Peyer's patch (tissue), 4 donors: ENCODE measurements at places on chromosomes 12 and 14. TPM values are rescaled to one million over a fixed set of nuclear protein-coding genes. Genes with fewer than 3 reads are reported as not detected.

- no peaks in the 10 kb centered on the region for H3K36me3 ChIP-seq
- no peak overlapping the region for H3K4me3 ChIP-seq
- H3K27ac ChIP-seq: no peak overlapping the region
- H3K27me3 ChIP-seq: no peaks in the 10 kb centered on the region
- no peak for DNase-seq
Measured at GRCh38 chr14:52319919-52320318, 5.8 kb downstream of the PTGER2 start.

GRCh38 chr14:97747316-97747715 is 950.1 kb downstream of the VRK1 start:
- H3K27ac ChIP-seq: no peak overlapping the region
- H3K27me3 ChIP-seq: no peaks in the 10 kb centered on the region
- no peaks in the 10 kb centered on the region for H3K4me1 ChIP-seq

DNA sequence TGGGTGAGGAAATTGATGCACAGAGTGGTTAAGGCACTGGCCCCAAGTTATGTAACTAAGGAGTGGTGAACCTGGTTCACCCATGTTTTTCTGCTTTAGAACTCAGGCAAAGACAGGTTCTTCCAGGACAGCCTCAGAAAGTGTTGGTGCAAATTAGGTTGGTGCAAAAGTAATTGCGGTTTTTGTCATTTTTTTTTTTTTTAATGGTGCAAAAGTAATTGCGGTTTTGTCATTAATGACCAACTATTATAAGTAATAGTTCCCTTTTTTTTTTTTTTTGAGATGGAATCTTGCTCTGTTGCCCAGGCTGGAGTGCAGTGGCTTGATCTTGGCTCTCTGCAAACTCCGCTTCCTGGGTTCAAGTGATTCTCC is 5.2 kb upstream of the SSH1 start:
- H3K27ac ChIP-seq: no peak overlapping the region
- H3K4me3 ChIP-seq: no peak overlapping the region
- no peak for DNase-seq
- H3K36me3 ChIP-seq: no peaks in the 10 kb centered on the region
- peaks cover 12% of the 10 kb centered on the region for H3K4me1 ChIP-seq

DNA sequence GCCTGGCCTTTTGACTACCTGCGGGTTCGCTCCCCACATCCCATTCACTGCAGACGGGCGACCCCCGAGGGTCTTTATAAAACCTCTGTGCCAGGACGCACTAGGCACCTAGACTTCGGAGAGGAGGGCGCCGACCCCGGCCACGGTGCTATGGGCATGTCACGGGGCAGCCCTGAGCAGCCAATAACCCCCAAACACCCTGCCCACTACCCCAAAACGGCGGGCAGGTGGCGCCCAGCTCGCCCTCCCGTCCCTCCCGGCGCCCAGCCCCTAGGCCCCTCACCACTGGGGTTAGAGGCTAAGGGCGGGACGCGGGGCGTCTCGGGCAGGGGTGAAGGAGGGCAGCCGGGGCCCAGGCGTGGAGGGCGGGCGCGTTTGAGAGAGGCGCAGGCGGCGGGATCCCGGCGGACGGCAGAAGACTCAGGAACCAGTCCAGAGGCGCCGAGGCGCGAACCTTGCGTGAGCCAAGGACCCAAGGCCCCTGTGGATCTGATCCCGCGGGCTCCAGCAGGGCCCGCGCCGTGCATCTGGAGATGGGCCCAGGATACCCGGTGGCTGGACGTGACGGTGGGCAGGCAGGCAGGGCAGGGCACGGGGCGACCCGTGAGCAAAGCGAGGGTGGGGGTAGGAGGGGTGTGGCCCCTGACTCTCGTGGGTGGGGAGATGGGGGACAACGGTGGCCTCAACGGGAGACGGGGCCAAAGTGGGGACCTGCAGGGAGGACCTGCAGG is 11.1 kb downstream of the KRT85 start:
- H3K4me1 ChIP-seq: no peaks in the 10 kb centered on the region
- H3K4me3 ChIP-seq: no peak overlapping the region
- DNase-seq: no peak
- no peak overlapping the region for H3K27ac ChIP-seq

DNA sequence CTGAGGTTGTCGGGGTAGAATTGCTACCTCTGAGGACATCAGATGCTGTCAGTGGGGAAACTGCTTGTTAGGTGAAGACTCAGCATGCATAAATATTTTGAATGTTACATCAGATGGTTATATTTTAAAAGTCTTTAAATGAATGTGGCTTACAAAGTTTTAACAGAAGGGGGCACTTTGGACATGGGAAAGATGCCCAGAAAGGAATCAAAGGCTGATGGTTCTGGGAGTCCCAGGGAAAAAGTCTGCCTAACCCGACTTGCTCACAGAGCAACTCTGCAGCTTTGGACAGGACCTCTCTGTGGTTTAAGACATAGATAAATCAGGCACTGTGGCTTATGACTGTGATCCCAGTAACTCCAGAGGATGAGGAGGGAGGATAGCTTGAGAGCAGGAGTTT is 474.9 kb downstream of the ATP23 start:
- H3K4me1 ChIP-seq: no peaks in the 10 kb centered on the region
- no peak overlapping the region for H3K27ac ChIP-seq
- DNase-seq: no peak
- no peak overlapping the region for H3K4me3 ChIP-seq
- no peaks in the 10 kb centered on the region for H3K36me3 ChIP-seq
- no peaks in the 10 kb centered on the region for H3K27me3 ChIP-seq

PTPRO gene
- 4.1 TPM for total RNA-seq
